ENCODE measurements at places on chromosomes 4 and X.
A peak's percentile ranks its signal among the peaks of the same experiment; 100 is the strongest.

DNA sequence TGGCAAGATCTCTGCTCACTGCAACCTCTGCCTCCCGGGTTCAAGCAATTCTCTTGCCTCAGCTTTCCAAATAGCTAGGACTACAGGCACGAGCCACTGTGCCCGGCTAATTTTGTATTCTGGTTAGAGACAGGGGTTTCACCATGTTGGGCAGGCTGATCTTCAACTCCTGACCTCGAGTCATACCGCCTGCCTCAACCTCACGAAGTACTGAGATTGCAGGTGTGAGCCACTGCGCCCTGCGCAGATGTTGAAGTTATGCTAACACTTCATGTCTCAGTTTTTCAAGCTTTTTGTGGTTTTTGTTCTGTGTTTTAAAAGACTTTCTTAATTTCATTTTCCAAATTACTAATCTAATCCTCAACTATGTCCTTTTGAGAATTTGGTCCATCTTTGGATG, 154.4 kb upstream of the TLL1 start:
- DNase-seq, result no peak

GRCh38 chr4:8495803-8496202, 55.2 kb downstream of the TRMT44 start:
- DNase-seq, result no peak

- no peak for DNase-seq
Measured at GRCh38 chr4:169437299-169438047, 166.7 kb upstream of the SH3RF1 start.

GRCh38 chr4:186789651-186790050, 66.0 kb upstream of the FAT1 start:
- DNase-seq, result no peak

DNA sequence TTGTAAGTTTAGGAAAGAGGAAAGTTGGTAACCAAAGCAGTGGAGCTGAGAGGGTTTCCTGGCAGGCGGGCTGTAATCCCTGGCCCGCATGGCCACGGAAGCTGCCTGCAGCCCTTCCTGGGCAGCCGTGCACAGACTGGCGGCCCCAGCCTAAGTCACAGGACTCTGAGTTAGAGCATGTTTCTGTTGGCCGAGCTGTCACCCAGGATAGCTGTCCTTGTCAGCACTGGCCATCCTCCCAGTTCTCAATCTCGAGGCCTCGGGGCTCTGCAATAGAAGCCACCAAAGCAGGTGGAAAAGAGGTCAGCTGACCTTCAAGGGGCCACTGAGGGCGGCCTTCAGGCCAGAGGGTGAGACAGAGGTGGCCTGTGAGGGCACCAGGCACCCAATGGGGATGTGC, 20.5 kb downstream of the PNMA6E start:
- no peak for DNase-seq

- no peak for DNase-seq
Measured at GRCh38 chr4:27759611-27760575, 899.3 kb downstream of the STIM2 start.

GRCh38 chr4:87895964-87896621, 63.3 kb downstream of the MEPE start:
- DNase-seq, result no peak

DNA sequence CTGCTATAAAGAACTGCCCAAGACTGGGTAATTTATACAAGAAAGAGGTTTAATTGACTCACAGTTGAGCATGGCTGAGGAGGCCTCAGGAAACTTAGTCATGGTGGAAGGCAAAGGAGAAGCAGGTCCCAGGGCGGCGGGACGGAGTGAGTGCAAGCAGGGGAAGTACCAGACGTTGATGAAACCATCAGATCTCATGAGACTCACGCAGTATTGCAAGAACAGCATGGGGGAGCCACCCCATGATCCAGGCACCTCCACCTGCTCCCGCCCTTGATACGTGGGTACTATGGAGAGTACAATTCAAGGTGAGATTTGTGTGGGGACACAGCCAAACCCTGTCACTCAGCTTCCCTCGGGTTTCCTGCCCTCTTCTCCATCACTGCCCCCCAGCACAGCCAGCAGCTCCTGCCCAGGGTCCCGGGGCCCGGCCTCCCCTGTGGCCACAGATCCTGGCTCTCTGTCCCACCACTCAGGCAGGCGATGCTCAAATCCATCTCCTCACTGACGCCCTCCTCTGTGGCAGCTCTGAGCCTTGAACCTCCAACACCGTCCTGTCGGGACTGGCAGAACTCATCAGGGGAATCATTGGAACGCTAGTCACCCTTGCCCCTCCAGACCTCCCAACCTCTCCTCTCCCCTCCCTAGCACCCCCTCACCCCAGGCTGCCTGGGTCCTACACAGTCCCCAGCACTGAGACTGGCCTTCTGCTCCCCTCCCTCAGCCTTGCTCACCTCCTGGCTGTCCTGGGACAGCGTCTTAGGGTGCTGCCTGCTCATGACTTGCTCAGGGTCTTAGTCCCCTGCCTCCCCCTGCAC, 37.6 kb downstream of the FGFRL1 start:
- DNase-seq, result no peak

DNA sequence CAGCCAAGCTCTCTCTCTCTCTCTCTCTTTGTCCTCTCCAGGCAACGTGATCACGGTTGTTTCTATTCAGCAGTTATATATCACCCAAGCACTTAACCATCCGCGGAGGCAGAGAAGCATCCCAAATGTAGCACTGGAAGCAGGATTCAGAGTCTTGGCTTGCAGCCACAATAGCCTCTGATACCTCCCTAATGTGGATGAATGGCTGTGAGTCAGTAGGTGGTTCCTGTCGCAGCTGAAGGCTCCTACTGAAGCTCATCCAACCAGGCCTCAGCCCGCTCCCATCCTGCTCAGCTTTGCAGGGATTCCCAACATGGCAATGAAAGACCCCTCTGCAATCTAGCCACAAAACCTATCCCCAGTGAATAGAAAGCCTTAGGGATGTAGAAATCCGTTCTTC, 5.1 kb downstream of the HS6ST2 start:
- DNase-seq, result no peak

GRCh38 chr4:55169352-55169961, 44.1 kb upstream of the KDR start:
- DNase-seq, result no peak

GRCh38 chr4:86302830-86303229, 57.0 kb downstream of the MAPK10 start:
- no peak for DNase-seq

DNA sequence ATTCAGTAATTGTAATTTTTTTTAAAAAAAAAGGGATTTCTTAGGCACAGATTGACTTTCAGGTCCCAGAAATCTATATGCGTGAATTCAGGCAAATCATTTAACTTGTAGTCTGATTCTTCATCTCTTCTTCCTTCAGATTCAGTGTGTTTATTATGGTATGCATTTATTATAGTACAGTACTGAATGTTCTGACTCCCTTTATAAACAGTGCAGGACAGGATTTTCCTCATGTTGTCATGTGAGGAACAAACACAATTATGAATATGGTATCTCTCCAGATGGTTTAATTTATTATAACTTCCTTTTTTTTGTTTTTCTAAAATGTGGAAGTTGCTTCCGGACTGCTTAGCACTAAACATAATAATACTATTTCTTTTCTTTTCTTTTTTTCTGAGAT, 54.2 kb downstream of the RPS3A start:
- no peak for DNase-seq

DNA sequence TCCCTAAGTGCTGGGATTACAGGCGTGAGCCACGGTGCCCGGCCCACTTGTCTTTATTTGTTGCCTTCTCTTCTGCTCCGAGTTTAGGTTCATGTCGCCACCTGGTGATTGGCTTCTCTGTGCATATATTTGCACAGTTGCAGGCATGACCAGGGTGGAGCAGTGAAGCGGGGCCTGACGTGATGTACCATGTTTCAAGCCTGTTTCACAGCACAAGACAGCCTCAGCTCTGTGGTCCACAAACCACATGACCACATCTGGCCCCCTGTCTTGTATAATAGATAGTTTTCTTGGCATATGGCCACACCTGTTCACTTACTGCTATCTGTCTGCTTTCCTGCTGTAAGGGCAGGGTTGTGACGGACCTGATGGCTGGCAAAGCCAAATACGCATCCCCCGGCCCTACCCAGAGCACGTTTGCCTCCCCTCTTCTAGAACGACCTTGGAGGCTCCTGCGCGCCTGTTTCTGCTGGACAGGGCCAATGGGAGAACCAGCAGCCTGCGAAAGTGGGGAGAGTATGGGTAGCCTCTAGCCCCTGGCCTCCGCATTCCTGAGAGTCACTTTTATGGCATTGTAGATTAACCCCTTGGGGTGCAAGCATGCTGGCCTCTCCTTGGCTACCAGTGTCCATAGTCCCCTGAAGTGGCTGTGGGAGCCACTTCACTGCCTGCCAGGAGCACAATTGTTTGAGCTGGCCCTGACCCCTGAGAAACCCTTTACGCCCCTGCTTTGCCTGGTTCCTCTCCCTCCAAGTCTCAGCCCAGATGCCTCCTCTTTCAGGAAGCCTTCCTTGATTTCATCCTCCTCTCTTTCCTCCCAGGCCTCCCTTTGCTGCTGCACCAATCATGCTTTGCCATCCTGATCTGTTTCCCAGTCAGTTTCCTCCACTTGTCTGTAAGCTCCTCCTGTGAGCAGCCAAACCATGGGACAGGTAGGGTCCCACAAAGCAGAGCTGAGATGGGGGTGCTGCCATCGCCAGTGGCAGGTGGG, 6.0 kb upstream of the SH3TC1 start:
- no peak for DNase-seq

GRCh38 chr4:64807821-64808220, 398.6 kb upstream of the TECRL start:
- no peak for DNase-seq

DNA sequence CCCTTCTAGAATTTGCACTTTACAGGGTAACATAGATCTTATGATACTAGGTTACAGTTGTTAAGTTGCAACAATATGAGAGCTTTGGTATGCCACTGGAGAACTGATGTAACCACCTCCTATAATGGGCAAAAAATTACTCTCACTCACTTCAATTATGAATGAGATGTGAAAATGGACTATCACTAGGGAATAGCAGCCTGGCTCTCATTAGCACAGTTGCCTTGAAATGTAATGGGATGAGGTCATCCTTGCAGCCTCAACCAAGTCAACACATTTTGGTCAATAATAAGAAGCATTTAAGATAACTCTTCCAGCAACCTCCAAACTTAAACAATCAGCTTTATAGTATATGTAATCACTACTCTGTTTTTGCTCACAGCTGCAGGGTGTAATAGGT, 69.4 kb downstream of the TBC1D9 start:
- no peak for DNase-seq

DNA sequence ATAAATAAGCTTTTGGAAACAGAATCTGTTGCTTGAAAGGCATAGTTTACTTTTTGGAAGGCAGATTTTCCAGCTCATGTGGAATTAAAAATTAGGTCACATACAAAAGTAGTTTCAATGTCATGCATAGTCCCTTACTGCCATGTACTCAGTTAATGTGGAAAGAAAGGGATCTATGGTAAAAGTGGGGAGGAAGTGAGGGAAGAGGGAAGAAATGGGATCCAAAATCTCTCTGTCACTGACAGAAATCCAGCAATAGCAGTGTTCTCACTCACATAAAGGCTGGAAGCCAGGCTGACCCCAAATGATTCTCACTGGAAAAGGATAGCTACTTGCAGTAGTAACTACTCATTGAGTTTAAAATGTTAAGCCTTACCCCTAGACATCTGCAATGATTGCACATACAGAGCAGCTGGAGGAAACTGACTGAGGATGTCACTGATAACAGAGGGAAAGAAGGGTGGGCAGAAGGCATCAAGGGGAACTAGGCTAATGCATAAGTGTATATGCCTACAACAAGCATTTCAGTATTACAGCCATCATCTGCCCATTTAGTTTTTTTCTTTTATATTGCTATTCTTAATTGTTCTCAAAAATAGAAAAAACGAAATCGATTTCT, 445.6 kb downstream of the FAT4 start:
- DNase-seq, result no peak

DNA sequence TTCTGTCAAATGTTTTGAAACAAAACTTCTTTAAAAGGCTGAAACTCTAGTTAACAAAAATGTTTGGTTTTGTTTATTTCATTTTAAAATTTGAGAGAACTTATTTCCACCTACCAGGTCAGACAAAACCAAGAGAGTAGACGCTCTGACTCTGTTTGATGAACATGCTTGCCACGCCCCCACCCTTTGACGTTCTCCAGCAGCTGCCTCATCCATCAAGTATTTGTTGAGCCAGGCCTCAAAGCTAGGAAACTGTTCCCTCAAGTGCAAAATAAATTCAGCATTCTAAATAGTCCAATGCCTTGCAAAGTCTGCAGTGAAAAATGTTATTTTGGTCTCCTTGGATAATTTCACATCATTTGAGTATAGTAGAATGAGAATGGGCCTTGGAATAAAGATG, 121.6 kb downstream of the GUCY2F start:
- DNase-seq, result peak; percentile 10

DNA sequence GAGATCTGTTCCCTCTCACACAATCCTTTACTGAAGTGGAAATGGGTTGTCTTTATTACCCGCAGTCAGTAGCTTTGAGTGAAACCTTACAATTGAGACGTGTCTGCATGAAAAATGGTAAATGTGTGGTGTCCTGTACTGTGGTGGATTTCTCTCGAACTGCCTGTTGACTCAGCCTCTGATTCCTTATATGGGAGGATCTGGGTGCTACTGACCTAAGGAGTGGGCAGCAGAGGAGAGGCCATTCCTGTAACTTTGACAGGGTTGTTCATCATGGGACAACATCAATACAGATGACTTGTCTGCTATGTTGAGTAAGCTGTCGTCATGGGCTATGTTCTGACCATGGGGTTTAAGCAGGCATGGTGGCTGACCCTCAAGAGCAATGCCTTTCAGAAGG, 159.6 kb upstream of the WDR1 start:
- no peak for DNase-seq

- DNase-seq, result no peak
Measured at GRCh38 chr4:112421911-112422310, 94.1 kb downstream of the NEUROG2 start.

GRCh38 chr4:2662598-2662997, 93.5 kb downstream of the TNIP2 start:
- DNase-seq, result peak; percentile 65

- no peak for DNase-seq
Measured at GRCh38 chrX:2962381-2962780, 33.2 kb upstream of the ARSD start.

- no peak for DNase-seq
Measured at GRCh38 chr4:47510506-47511143, 25.6 kb downstream of the ATP10D start.

- no peak for DNase-seq
Measured at GRCh38 chrX:42837747-42838146, 59.8 kb upstream of the PPP1R2C start.

GRCh38 chrX:105114554-105115130, 105.9 kb downstream of the TEX13A start:
- no peak for DNase-seq

DNA sequence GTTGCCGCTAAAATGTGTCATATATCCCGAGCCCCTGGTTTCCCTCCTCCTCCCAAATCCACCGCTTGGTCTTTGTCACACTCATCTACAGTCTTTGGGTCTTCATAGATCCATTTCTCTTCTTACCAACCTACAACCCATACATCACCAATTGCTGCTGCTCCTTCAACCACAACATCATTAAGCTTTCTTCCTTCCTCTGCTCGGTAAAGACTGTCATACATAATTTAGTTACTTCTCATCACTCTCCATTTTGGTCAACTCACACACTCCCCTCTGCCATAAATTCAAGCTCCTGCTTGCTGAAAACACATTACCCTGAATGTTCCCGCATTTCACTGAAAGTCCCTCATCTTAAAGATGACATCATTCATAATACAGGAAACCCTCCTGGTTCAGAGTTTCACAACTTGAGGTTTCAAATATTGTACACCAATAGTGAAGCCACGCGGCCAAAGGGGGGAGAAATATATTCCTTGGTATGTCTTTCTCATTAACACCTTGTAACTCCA, 1.7 kb upstream of the DCTD start:
- DNase-seq, result no peak
